ENCODE measurements at places on chromosomes 4 and X.

DNA sequence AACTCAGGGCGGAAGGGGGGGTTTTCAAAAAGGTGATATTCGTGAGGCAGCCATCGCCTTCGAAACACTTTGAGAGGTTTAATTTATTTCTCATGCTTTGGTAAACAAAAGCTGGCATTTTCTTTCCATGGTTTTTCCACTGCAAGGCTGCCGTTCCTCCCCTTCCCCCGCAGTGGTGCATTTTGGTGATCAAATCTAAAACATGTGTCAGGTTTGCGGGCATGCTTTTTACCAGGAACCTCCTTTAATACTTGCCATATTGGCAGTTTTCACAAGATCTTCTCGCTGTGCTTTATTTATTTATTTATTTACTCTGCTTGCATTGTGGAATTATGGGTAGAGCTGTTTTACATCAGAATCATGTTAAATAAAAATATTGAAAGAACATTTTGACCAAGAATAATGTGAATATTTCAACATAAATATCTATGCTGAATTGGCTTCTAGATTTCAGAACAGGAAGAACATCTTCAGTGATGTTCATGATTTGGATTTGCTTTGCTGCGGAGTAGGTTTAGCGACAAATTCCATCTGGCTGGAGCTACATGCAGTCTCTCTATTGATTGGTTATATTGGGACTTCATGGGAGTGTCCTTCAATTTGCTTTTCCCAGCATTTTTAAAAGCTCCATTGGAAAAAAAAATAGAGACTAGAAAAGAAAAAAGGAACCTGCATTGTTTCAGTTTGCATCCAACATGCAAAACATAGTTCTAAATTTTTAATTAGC, 54.4 kb downstream of the STOX2 start:
- DNase-seq, result no peak

- DNase-seq, result no peak
Observed at GRCh38 chr4:26058537-26058936, 144.5 kb downstream of the SMIM20 start.

DNA sequence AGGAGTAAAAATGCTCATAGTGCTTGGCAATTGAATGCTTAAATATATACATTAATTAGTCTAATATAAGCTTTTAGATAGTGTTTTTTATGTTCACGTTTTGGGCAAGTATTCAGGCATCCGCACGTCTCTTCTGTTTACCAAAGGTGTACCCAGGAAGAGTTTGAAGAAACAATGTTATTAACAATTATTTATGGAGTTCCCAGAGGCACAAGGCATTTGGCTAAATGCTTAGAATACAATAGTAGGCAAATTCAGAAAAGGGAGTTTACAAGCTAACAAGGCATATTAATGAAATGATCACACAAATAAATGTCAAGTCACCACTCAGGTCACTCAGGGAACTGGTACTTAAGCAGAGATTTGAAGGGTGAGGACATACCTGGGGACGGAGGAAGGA, 294.8 kb downstream of the TENM3 start:
- no peak for DNase-seq

DNA sequence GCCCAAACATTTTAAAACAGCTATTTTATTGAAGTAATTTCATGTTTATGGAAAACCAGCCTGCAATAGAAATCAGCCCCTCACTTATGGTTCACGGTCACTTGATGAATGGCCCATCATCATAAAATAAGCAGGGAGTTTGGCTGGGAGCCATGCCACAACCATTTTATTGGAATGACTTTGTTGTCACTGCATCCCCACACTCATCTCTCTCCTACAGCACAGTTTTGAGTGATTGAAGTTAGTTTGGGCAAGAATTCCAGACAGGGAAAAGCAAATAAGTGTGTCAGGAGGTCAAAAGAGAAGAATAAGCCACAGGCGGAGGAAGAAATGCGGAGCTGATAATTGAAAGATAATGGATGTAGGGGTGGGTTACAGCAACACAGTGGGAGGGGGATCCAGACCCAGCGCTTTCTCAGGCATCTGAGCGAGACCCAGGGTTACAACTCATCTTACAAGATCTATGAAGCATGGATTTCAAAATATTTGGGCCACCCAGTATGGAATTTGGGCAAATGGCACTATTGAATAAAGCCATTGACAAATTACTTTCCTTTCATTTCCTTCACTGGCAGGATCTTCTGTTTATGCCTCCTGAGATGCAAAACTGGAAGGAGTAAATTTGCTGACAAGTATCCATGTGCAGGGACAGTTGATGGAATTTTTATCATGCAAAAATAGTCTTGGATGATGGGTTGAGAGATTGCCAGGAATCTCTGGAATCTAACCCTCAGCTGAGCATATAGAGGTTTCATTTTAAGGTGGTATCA, 100.8 kb downstream of the SHROOM3 start:
- no peak for DNase-seq

- DNase-seq, result no peak
Observed at GRCh38 chr4:73721909-73722308, 18.5 kb upstream of the CXCL8 start.

- DNase-seq, result no peak
Observed at GRCh38 chr4:116953947-116954346, 131.4 kb downstream of the TRAM1L1 start.

DNA sequence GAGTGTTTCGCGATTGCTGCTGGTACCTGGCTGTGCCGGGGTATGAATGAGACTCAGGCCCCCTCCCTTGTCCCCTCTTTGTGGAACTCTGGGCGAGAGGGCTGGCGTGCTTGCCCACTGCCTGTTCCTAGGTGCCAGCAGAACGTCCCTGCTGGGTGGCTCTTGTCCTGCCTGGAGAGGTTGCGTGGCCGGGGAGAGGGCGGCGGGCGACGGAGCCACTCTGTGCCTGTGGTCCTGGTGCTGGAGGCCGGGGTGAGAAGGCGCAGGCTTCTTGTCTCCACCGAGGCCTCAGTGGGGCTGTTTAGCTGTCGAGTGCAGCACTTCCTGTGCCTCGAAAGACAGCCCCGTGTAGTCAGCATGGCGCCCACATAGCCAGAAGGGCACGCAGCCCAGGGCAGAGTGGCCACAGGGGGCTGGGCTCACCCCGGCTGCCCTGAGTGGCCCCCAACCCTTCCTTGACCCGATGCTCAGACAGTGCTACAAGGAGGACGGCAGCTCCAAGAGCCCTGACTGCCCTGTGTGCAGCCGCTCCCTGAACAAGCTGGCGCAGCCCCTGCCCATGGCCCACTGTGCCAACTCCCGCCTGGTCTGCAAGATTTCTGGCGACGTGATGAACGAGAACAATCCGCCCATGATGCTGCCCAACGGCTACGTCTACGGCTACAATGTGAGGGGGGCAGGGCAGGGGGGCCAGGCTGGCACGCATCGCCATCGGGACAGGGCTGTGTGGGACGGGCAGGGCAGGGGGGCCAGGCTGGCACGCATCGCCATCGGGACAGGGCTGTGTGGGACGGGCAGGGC, 8.9 kb upstream of the UVSSA start:
- no peak for DNase-seq

DNA sequence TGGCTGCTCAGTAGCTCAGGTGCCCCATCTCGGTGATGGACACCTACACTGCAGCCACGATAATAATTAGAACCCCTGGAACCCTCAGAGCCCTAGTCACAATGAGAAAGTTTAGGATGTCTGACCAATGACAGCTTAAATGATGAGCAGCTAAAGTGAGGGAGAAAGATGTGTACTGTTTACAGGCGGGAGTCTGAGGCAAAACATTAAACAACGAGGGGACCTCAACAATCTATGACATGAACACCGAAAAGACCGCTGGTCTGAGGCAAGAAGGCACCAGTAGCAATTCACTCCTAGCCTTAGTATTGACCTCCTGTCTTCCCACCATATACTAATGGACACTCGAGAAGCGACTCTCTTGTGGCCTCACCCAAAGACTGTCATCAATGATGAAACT, 369.5 kb upstream of the SMIM31 start:
- DNase-seq, result no peak

DNA sequence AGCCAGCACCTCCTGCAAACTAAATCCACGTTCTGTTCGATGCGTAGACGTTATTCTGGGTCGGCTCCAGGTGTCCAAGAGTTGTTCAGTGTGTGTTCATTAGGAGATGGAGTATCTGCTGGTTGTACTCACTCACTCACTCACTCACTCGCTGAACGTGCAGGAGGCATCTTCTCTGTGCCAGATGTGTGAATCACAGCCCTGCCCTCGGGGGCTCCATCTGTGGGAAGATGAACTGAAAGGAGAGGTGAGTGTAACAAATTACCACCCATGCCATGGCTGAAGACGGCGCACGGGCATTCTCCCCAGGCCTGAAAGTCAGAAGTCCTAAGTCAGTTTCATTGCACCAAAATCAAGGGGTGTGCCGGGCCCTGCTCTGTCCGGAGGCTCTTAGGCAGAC, 16.1 kb downstream of the NSG1 start:
- no peak for DNase-seq

DNA sequence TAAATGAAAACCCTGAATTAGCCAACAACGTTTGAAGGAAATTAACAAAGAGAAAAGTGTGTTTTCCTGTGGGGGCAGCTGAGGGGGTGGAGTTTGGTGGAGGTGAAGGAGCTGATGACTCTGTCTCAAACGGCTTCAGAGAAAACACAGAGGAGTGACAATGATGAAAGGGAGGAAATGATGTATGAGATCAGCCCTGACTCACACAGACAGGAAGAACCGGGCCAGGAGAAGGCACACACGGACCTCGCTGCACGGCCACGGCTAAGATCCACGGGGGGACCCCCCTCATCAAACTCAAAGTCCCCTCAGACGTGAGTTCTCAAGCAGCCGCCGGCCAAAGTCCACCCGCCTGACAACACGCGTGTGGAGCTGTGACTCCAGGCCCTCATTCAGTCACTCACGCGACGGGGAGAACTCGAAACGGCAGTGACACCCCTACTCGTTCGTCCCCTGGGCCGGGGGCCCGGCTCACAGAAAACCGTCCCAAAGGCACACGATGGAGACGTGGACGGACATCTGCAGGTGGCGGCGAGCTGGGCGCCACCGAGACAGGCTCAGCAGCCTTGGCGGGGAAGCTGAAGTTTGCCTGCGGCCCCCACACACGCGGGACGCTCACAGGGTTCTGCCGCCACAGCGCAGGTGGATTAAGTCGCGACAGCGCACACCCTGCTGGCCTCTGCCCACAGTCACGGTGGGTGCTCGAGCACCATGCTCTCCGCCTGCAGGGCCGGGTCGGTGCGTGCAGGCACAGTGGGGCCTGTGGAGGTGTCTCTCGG, 28.8 kb downstream of the PPP2R3B start:
- DNase-seq, result no peak

GRCh38 chr4:76716020-76716419, 181.9 kb downstream of the SOWAHB start:
- no peak for DNase-seq

GRCh38 chr4:16334601-16335000, 108.3 kb upstream of the TAPT1 start:
- DNase-seq, result no peak

DNA sequence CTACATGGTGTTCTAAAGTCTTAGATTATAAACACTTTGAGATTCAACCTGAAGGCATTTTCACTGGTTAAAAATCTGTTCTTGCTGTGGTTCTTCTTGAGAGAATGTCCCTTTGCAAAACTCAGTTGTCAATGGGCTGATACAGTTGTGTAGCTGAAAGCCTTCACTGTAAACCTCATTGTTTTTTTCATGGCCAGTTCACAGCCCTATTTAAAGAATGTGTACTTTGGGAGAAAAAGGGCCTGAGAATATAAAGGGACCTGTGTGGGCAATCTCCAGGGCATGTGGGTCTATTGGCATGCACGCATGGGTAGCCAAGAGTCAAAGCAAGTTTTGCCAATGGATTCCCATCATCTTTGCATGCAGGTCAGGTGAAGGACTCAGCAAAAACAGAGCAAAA, 7.8 kb upstream of the MAP7D3 start:
- no peak for DNase-seq

DNA sequence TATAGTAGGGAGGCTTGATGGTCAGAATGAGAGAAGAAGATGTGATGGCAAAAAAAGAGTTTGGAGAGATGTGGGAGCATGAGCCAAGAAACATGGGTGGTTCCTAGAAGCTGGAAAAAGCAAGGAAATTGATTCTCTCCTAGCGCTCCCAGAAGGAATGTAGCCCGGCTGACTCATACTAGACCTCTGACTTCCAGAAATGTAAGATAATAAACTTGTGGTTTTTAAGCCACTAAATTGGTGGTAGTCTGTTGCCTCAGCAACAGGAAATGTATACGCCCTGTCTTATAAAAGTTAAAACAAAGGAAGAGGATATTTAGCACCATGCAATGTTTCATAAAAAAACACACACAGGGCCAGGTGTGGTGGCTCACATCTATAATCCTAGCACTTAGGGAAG, 182.7 kb upstream of the PCDH7 start:
- DNase-seq, result no peak

DNA sequence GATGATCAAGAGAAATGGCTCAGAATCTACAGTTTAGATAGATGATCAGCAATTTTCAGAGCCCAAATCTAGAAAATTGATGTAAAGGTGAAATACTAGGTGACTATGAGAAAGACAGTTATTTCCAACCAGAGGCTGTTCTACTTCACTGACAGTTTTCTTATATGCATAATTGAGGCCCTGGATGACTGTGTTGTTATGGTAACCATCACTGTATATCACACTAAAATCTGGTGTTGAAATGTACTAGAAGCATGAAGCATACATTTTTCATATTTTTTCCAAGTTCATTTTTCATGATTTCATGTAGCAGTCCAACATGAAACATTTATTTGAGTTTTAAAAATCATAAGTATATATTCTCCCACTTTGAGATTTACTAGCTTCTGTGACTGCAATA, 87.4 kb downstream of the ATXN3L start:
- DNase-seq, result no peak

GRCh38 chr4:155543126-155543765, 123.4 kb upstream of the GUCY1A1 start:
- DNase-seq, result no peak

DNA sequence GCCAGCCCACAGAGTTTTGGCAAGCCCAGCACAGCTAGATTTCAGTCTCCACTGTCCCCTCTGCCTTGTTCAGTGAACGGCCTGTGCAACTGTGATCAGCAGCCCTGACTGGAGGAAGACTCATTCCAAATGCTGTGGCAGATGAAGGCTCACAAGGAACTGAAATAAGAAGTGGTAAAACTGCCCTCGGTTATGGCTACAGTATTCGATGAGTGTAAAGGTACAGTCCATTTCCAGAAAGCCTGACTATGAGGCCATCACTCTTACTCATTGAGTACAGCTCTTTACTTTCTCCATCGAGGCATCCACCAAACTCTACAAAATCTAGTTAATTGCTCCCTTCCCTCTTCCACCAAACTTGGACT, 69.1 kb downstream of the RHOH start:
- DNase-seq, result no peak

GRCh38 chrX:2967998-2968909, 38.1 kb upstream of the ARSH start:
- DNase-seq, result no peak

GRCh38 chr4:105674011-105674410, 34.5 kb downstream of the INTS12 start:
- DNase-seq, result no peak

- DNase-seq, result peak; percentile 43
Observed at GRCh38 chr4:40196724-40197281, at the start of gene RHOH. RHOH (plus strand) TSS chr4:40197031; CDS start chr4:40243387, 46,356 bp downstream.

- no peak for DNase-seq
Observed at GRCh38 chr4:176300565-176300964, 19.2 kb upstream of the SPCS3 start.

- no peak for DNase-seq
Observed at GRCh38 chr4:16865897-16866283, 32.6 kb downstream of the LDB2 start.

GRCh38 chrX:119482481-119483480, 14.5 kb downstream of the SLC25A5 start:
- DNase-seq, result peak; percentile 32

GRCh38 chr4:163548481-163549243, 54.2 kb downstream of the TMA16 start:
- DNase-seq, result no peak

All from activated CD8-positive, alpha-beta memory T cell treated with anti-CD3 and anti-CD28 coated beads for 1 hour (primary cell).